EH (cell line): ENCODE measurements at places on chromosomes 1 and 21.

GRCh38 chr1:4733446-4734177 lies 79.2 kb downstream of the AJAP1 start:
- no peak for DNase-seq

- DNase-seq, result no peak
These were observed 52.8 kb upstream of the USP25 start for GRCh38 chr21:15676935-15677334.

- DNase-seq, result no peak
These were observed 241.7 kb upstream of the RAB4A start for GRCh38 chr1:229028987-229029878.

GRCh38 chr21:44756423-44757185 lies 45.0 kb downstream of the UBE2G2 start:
- no peak for DNase-seq

DNA sequence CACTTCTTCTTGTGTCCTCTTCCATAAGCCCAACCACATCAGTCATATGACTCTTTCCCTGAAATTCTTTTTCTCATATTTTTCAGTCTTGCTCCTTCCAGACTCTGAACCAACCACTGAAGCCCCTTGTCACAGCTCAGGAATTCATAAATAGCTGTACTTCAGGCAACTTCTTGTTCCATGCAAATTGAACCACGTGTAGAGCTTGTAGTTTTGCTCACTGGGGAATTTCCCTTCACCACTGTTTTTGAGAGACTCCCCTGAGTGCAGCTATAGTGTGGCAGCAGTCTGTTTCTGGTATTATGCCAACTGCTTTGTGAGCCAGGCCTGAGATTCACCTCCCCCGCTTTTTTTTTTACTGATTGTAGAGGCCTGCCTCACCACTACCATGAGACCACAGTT lies 150.3 kb upstream of the SPAG17 start:
- DNase-seq, result peak; percentile 85

DNA sequence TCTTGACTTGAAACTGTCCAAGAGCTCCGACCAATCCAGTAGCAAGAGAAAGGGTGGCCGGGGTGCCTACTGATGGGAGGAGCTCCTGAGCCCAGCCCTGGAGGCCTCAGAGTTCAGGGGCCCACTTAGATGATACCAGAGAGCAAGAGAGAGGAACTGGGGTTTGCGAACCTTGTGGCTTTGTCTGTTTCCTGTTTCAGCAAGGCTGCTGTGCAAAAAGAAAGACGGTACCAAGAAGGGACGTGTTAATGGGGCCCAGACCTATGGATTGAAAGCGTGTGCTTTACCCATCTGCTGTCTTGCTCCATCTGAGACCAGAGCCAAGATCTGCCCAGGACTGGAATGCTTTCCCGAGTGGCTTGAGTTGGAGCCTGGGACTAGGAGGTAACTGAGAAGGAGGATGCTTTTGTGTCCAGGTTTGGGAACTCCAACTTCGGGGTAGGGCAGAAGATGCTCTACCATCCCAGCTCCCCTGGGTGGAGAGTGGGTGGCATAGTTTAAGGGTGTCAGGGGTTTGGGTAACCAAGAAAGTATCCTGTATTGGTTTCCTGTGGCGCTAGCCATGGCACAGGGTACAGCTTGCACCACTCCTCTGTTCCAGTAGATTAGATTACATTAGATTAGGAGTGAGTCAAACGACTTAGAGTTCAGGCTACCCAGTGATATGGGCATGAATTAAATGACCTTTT lies at the start of gene TRAF3IP3:
Gene TRAF3IP3, plus strand, starts transcription at position 128 of the 689 bp plus-strand sequence. CDS start 3,987 bp downstream, outside the sequence.
- DNase-seq, result no peak

- DNase-seq, result no peak
These were observed 44.4 kb downstream of the RWDD3 start for GRCh38 chr1:95278173-95279006.

DNA sequence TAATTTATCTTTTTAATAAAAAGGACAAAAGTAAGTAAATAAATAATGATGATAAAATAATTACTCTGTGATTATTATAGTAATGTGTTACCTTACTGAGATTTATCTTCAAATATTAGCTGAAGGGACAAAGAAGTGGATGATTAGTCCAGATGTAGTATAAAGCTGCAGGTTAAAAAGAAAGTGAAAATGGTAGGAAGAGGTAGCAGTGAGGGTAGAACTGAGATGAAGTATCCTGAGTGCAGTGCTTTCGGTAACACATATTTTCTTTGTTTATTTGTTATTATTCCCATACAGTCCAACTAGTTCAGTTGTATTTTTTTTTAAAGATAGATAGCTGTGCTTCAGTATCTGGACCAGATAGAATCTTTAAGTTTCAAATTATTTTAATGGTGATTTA lies 1203.5 kb downstream of the NCAM2 start:
- no peak for DNase-seq

DNA sequence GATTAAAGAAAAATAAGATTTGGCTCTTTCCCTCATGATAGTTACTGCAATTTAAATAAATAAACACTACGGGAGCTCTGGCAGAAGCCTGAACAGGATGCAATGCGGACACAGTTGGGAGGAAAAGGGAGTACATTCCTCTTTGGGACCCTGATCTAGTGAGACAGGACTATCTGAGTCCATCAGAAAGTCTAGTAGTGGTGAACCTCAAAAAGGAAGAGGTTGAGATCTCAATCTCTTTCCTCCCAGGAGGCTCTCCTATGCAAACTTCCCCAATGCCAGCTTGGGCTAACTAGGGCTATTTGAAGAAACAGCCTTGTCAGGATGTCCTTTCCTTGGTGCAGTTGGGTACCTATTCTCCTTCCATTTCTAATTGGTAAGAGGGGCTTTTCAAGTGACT lies 4.9 kb upstream of the ABCD3 start:
- no peak for DNase-seq

- no peak for DNase-seq
These were observed 621.7 kb downstream of the LMO4 start for GRCh38 chr1:87950369-87950768.

DNA sequence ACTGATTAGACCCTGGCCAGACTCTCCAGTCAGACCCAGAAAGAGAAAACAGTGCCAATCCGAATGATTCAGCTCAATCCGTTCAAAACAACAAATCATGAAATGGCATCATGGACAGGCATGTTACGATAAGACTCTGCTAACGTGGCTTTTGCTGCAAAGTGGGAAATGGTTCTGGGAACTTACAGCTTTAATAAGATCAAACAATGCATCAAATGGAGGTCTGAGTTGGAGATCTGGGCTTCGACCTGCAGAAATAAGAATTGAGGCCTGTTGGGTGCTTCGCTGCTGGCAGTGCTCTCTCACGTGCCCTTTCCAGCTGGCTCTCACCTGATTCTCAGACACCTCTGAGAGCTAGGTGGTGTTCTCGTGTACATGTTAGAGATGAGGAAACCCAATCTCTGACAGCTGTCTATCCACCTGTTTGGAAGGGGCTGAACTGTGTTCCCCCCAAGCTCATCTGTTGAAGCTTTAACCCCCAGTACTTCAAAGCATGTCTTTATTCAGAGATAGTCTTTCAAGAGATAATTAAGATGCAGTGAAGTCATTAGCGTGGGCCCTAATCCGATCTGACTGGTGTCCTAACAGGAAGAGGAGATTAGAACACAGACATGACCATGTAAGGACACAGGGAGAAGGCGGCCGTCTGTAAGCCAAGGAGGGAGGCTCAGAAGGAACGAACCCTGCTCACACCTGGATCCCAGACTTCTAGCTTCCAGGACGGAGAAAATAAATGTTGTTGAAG lies 45.5 kb upstream of the ETS2 start:
- DNase-seq, result peak; percentile 32

DNA sequence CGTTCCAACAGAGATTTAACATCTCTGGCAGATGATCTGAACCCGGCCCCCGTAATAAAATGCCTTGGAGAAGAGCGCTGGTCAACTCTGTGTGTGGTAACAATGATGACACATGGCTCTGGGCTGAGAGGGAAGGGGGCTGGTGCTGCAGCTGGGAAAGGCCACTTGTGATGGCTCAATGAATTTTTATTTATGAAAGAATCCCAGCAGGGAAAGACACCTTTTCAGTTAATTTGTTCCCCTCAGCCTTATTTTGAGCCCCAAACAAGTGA lies 59.4 kb downstream of the SYT6 start:
- DNase-seq, result peak; percentile 54

- no peak for DNase-seq
These were observed 88.4 kb upstream of the COL6A1 start for GRCh38 chr21:45892916-45893739.

DNA sequence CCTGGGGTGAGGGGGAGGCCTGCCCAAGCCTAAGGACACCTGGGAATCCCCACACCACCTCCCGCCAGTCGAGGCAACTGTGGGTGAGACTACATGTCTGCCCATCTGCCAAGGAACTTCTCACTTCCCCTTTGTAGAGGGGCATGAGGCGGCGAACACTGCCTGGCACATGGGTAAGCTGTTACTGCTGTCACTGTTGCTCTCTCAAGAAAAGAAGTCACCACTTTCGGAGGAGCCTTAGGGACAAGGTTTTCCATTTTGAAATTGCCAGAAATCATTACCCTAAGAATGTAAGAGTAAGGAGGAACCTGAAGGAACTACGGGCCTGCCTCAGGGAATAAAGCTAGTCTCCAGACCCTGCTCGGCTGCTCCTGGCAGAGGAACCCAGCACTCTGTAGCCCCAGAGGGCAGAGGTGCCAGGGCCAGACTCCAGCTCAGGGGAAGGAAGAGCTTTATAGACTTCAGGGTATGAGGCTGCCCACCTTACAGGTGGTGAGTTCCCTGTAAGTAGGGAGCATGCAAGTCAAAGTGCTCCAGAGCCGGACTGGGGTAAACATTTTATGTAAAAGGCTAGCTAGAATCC lies 23.3 kb downstream of the SLC2A1 start:
- DNase-seq, result no peak

DNA sequence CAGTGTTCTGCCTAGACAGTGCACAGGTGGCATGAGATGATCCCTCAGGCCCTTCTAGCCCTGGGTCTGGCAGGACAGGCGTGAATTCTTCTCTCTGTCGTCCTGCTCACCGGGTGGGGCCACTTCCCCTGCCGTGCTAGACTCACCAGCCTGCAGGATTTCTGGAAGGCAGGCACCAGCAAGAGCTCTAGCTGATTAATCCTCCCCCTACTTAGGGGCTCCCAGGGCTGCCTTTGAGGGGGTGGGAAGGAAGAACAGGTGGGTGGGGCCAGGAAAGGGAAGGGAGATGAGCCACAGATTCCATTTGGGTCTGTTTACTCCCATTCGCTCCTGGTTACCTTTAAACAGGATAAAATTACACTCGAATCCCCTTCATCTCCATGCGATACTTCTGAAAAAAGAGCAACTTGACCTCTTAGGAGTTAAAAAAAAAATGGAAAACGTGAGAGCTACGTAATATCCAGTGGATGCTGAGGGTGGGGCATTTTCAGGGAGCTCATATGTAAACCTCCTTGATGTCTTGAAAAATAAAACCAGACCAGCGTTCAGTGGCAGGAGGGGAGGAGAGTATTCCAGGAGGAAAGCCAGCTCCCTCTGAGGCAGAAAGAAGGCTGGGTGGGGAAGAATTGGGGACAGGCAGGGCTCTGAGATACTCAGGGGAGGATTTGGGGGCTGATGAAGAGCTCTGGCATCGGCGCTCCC lies 665.5 kb downstream of the PTPRU start:
- no peak for DNase-seq

- DNase-seq, result no peak
These were observed 21.0 kb downstream of the EXO1 start for GRCh38 chr1:241869022-241869421.

GRCh38 chr21:41319273-41319672 lies 2.7 kb downstream of the FAM3B start:
- no peak for DNase-seq

DNA sequence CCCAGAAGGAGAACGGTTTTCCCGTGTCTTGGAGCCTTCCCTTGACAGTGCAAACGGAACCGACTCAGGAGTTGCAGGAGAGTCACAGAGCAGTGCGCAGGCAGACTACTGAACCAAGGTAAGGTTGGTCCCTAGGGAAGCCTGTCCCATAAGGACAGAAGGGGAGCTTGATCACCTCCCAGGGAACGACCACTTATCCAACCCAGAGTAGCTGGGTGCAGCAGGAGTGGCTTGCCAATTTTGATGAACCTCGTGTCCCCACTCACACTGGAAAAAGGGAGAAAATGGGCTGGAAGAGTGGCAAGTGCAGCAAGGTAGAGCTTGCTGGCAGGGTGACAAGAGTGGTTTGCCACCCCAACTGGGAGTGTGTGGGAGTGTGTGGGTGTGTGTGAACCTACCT lies 95.1 kb downstream of the LIPI start:
- DNase-seq, result no peak

DNA sequence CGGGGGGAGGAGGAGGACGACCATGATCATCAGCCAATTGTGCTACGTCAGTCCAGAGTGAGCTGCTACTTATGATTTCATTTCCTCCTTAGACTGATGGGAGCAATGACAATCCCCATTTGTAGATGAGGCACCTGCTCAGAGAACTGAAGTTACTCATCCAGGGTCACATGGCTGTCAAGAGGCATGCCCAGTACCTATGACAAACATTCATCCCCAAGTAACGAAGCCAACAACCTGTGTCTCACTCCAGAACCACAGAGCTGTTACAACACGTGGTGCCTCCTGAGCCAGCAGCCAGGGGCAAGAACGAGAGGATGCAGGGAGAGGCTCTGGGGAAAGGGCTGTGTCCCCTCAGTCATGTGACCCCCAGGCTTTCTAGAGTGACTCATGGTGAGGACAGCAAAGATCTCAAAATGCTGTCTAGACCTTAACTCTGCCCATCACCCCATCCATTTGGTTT lies 93.6 kb downstream of the SIM2 start:
- peak; percentile 13 for DNase-seq

DNA sequence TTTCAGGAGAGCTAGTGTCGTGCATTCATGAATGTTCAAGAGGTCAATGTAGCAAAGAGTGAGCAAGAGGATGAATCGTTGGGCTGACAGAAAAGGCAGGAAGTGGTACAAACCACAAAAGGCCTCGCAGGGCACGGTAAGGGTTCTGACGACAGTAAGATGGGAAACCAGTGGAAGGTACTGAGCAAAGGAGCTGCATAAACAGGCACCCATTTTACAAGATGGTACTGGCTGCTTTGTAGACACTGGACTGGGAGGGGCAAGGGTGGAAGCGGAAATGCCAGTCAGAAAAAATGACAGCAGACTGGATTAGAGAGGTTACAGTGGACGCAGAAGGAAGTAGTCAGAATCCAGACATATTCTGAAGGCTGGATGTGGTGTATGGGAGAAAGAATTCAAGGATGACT lies 123.5 kb downstream of the PTPN14 start:
- DNase-seq, result peak; percentile 97

- DNase-seq, result peak; percentile 63
These were observed 168.2 kb downstream of the RASAL2 start for GRCh38 chr1:178262120-178262500.

DNA sequence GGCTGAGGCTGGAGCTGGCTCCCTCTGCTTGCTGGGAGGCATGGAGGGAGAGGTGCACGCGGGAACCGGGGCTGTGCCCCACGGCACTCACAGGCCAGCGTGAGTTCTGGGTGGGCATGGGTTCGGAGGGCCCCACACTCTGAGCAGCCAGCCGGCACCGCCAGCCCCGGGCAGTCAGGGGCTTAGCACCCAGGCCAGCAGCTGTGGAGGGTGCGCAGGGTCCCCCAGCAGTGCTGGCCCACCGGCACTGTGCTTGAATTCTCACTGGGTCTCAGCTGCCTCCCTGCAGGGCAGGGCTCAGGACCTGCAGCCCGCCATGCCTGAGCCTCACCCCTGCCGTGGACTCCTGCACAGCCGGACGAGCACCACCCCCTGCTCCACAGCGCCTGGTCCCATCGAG lies 164.9 kb upstream of the PLD5 start:
- DNase-seq, result no peak
